ENCODE measurements at places on chromosomes 1 and 21.

- DNase-seq = no peak
Observed at GRCh38 chr1:155005076-155006011, 2.7 kb downstream of the ZBTB7B start.

DNA sequence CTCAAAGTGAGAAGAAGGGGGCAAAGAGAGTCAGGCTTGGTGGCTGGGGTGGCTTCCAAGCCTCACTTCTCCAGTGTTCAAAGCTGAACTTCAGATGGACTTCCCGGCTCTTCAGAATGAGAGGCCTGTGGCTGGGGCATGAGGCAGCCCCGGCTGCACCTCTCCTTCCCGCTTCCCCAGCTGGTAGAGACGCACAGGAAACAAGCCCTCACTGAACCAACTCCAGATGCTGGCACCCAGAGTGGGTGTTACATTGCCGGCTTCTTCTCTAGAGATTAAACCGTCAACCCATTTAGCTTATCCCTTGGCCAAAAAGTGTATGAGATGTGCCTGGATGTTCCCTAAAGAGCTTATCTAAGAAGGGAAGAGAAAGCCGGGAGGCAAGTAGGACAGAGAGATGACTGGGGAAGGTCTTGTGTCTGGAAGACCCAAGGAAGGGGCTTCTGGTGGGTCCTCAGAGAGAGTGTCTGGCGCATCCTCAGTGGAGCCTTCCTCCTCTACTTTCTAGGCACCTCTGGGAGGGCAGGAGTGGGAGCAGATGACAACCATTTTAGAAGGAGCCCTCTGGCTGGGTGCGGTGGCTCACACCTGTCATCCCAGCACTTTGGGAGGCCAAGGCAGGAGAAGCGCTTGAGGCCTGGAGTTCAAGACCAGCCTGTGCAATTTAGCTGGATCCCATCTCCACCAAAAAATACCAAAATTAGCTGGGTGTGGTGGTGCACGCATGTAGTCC, 2.0 kb downstream of the ADAMTSL4 start:
- DNase-seq = no peak

- DNase-seq = no peak
Observed at GRCh38 chr1:90413519-90413918, 303.6 kb downstream of the BARHL2 start.

GRCh38 chr1:30378003-30378596, 345.3 kb downstream of the MATN1 start:
- DNase-seq = no peak

- no peak for DNase-seq
Observed at GRCh38 chr21:14491269-14491681, 54.8 kb downstream of the SAMSN1 start.

- DNase-seq = no peak
Observed at GRCh38 chr1:11639372-11639771, 14.9 kb downstream of the FBXO2 start.

- no peak for DNase-seq
Observed at GRCh38 chr1:219582296-219582695, 30.6 kb downstream of the ZC3H11B start.

GRCh38 chr1:54309631-54310366, 96.4 kb downstream of the SSBP3 start:
- no peak for DNase-seq

DNA sequence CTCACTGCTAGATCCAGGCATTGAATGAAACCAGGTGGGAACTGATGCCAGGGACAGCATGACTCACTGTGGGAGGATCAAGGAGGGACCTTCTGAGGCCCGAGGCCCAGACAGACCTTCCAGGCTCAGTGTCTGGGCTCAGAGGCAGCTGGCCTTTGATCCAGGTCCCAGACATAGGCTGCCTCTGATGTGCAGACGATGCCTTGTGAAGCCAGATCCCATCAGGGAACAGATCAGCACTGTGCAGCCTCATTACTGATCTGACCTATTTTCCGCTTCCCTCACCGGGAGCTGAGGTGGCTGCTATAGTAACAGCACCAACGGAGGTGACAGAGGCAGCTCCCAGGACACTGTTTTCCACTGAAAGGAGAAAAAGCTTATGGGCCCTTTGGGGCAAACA, 399.5 kb downstream of the MATN1 start:
- DNase-seq = no peak

Measured in foreskin melanocyte (primary cell).